Activated naive CD4-positive, alpha-beta T cell treated with anti-CD3 and anti-CD28 coated beads for 36 hours (primary cell): ENCODE measurements at places on chromosomes 16 and 17. TPM values are rescaled to one million over a fixed set of nuclear protein-coding genes. Genes with fewer than 3 reads are reported as not detected.

- no peaks in the 10 kb centered on the region for H3K36me3 ChIP-seq
- DNase-seq, result peak; percentile 22
- H3K4me3 ChIP-seq, result no peak overlapping the region
- no peaks in the 10 kb centered on the region for H3K27me3 ChIP-seq
- no peak overlapping the region for H3K27ac ChIP-seq
Measured at GRCh38 chr17:19546289-19547065, 12.8 kb downstream of the SLC47A1 start.

BCO1 gene
- total RNA-seq, result not detected

DNA sequence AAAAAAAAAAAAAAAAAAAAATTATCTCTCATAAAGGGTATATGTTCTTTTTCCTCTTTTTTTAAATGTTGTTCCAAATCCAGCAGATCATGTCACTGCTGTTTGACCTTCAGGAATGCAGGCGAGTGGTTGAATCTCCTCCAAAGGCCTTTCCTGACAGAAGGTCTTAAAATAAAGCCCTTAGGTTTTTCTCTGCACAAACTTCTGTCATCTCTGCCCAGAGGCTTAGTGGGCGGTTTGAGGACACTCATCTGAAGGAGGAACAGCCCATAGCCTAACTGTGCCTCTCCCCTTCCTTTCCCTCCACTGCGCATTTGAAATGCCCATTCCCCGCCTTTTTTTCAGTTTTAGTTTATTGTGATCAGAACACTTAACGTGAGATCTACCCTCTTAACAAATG is 270.2 kb downstream of the TMEM114 start:
- no peaks in the 10 kb centered on the region for H3K27me3 ChIP-seq
- no peak for DNase-seq
- no peaks in the 10 kb centered on the region for H3K4me1 ChIP-seq

VMO1 gene
- 0.60 TPM for total RNA-seq

GRCh38 chr17:70434536-70435490 is 265.5 kb downstream of the KCNJ2 start:
- no peak overlapping the region for H3K4me3 ChIP-seq
- no peaks in the 10 kb centered on the region for H3K4me1 ChIP-seq
- no peaks in the 10 kb centered on the region for H3K36me3 ChIP-seq
- DNase-seq, result no peak
- H3K27me3 ChIP-seq, result no peaks in the 10 kb centered on the region
- no peak overlapping the region for H3K27ac ChIP-seq

KRTAP4-5 gene
- not detected for total RNA-seq

DNA sequence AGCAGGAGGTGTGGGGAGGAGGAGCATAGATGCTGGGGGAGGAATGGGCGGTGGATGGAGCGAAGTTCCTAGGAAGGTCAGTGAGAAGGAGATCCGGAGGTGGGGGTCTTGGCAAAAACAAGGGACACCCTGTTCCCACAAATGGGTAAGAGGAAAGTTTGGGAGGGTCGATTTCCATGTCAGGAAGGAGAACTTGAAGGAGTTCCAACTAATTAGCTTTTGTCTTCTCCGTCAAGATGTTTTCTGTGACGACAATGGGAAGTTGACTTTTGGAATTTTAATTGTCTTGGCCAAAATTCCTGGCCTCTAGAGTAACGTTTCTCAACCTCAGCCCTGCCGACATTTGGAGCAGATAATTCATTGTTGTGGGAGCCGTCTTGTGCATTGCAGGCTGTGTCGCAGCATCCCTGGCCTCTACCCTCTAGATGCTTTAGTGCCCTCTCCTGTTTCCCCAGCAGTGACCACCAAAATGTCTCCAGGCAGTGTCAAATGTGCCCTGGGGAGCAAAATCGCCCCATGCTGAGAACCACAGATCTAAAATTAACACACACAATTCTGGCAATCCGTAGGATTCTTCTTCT is 97.1 kb downstream of the PITPNC1 start:
- H3K27me3 ChIP-seq, result no peaks in the 10 kb centered on the region
- H3K4me1 ChIP-seq, result peaks cover 58% of the 10 kb centered on the region

PHAF1 gene
- total RNA-seq, result 7.8 TPM

CTRB1 gene
- total RNA-seq, result not detected

GRCh38 chr16:50667497-50668367 is 13.4 kb downstream of the SNX20 start:
- H3K36me3 ChIP-seq, result peaks cover 25% of the 10 kb centered on the region
- peak; percentile 38 for DNase-seq
- H3K27me3 ChIP-seq, result no peaks in the 10 kb centered on the region

DNA sequence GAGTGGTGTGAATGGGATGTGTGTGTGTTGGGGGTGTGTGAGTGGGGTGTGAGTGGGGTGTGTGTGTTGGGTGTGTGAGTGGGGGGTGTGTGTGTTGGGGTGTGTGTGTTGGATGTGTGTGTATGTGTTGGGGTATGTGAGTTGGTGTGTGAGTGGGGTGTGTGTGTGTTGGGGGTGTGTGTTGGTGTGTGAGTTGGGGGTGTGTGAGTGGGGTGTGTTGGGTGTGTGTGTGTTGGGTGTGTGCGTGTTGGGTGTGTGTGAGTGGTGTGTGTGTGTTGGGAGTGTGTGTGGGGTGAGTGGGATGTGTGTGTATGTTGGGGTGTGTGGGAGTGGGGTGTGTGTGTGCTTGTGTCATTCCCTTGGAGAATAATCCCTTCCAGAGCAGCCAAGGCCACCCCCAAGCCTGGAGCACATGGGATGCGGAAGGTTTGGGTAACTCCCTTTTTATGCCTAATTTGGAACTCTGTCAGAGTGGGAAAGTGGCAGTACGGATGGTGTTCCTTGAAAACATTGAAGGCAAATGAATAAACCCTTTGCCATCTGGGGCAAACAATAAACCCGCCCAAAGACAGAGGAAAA is 14.3 kb downstream of the RNF213 start:
- peak overlapping the region; percentile 0 for H3K27ac ChIP-seq
- H3K4me1 ChIP-seq, result peaks cover 40% of the 10 kb centered on the region
- no peak overlapping the region for H3K4me3 ChIP-seq
- H3K36me3 ChIP-seq, result peaks cover 24% of the 10 kb centered on the region
- H3K27me3 ChIP-seq, result no peaks in the 10 kb centered on the region
- no peak for DNase-seq

MYL4 gene
- total RNA-seq, result not detected

GRCh38 chr16:85508388-85508787 is 104.7 kb upstream of the GSE1 start:
- H3K36me3 ChIP-seq, result no peaks in the 10 kb centered on the region
- no peak overlapping the region for H3K27ac ChIP-seq
- no peaks in the 10 kb centered on the region for H3K4me1 ChIP-seq
- no peaks in the 10 kb centered on the region for H3K27me3 ChIP-seq
- H3K4me3 ChIP-seq, result no peak overlapping the region

GRCh38 chr17:66337268-66337667 is 34.9 kb downstream of the PRKCA start:
- H3K36me3 ChIP-seq, result peaks cover 7% of the 10 kb centered on the region
- peak overlapping the region; percentile 43 for H3K27ac ChIP-seq
- H3K4me3 ChIP-seq, result no peak overlapping the region
- no peaks in the 10 kb centered on the region for H3K27me3 ChIP-seq
- peaks cover 81% of the 10 kb centered on the region for H3K4me1 ChIP-seq
- DNase-seq, result no peak

GRCh38 chr17:64938925-64939474 is 19.7 kb upstream of the LRRC37A3 start:
- no peaks in the 10 kb centered on the region for H3K4me1 ChIP-seq
- H3K36me3 ChIP-seq, result peaks cover 2% of the 10 kb centered on the region
- H3K4me3 ChIP-seq, result no peak overlapping the region
- H3K27ac ChIP-seq, result no peak overlapping the region
- H3K27me3 ChIP-seq, result no peaks in the 10 kb centered on the region

GRCh38 chr17:27751166-27751565 is 49.2 kb downstream of the NOS2 start:
- no peak overlapping the region for H3K4me3 ChIP-seq
- no peak overlapping the region for H3K27ac ChIP-seq
- no peaks in the 10 kb centered on the region for H3K27me3 ChIP-seq
- no peak for DNase-seq

GRCh38 chr17:21285164-21286065 is 904 bp downstream of the MAP2K3 start:
- peak overlapping the region; percentile 95 for H3K27ac ChIP-seq
- H3K4me3 ChIP-seq, result peak overlapping the region; percentile 100
- H3K36me3 ChIP-seq, result peaks cover 14% of the 10 kb centered on the region
- H3K27me3 ChIP-seq, result peaks cover under 1% of the 10 kb centered on the region
- peak; percentile 39 for DNase-seq

TAT gene
- not detected for total RNA-seq

NPIPB9 gene
- total RNA-seq, result 0.91 TPM

TANC2 gene
- total RNA-seq, result 4.3 TPM

DNA sequence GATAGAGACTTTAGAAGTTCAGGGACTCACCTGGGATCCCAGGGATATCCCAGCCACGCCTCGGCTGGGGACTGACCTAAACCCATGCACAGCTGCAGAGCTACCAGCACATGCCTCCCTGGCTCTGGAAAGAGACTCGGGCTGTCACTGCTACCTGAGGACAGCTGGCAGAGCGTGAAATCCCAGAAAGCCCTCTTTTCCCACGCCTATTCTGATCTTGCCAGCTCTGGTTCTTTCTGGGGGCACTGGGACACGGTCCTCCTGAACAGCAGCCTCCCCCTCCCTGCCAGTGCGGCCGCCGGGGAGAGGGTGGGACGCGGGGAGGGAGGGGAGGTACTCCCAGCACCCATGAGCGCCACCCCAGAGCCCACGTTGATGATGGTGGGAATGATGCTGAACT is 10.8 kb downstream of the P2RX5 start:
- H3K4me1 ChIP-seq, result peaks cover 7% of the 10 kb centered on the region
- H3K27ac ChIP-seq, result no peak overlapping the region
- no peak for DNase-seq
- H3K4me3 ChIP-seq, result no peak overlapping the region

DNA sequence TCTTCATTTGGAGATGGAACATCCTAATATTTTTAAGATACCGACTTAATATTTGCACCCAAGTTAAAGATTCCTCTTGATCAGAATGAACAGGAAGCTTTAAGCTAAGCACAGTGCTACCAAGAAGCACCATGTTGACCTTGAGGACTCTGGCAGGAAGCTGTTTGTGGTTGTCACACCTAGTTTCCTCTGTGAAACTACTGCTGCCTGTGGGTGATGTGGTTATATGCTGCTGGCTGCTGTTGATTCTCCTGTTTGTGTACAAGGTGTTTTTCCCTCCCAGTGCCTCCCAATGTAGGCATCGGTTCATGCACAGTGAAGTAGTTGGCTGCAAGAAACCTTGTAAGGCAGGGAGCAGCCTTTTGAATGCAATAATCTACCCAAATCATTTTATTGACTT is 23.4 kb downstream of the RBL2 start:
- H3K4me3 ChIP-seq, result peak overlapping the region; percentile 57
- H3K27me3 ChIP-seq, result no peaks in the 10 kb centered on the region
- peak overlapping the region; percentile 94 for H3K27ac ChIP-seq
- peak; percentile 87 for DNase-seq

GRCh38 chr17:309361-309888 is 43.2 kb downstream of the RPH3AL start:
- peaks cover 3% of the 10 kb centered on the region for H3K4me1 ChIP-seq
- H3K27ac ChIP-seq, result no peak overlapping the region
- no peak overlapping the region for H3K4me3 ChIP-seq
- no peaks in the 10 kb centered on the region for H3K36me3 ChIP-seq

GRCh38 chr16:85594273-85594977 is 18.7 kb upstream of the GSE1 start:
- H3K4me1 ChIP-seq, result peaks cover 8% of the 10 kb centered on the region
- no peak overlapping the region for H3K27ac ChIP-seq
- no peak for DNase-seq
- no peak overlapping the region for H3K4me3 ChIP-seq
- no peaks in the 10 kb centered on the region for H3K27me3 ChIP-seq

DNA sequence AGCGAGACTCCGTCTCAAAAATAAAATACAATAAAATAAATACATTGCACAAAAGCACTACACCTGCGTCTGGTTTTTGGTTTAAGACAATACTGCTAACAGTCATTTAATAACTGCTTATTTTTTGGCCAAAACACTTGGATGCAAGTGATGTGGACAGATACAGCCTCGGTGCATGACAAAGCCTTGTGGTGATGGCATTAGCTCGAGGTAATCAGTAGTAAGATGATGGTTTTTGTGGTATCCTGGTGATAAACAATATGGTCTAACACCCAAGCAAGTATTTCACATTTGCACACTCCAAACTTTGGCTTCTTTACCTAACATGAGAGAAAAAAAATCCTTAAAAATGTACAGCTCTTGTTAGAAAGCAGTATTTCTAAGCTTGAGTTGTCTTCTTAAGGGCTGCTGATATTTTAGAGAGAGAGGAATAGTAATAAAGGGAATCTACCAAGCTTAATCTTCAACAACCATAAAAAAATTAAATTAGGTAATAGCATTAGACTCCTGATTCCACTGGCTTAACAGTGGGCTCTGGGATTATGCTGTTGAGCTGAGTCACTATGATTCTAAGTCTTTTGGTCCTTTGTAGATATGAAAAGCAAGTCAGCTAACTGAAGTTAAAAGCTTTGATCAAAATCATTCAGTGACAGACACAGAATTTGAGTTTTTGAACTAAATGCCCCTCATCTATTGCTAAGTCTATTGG is 111.1 kb downstream of the VPS53 start:
- no peak overlapping the region for H3K27ac ChIP-seq
- DNase-seq, result no peak
- H3K4me1 ChIP-seq, result no peaks in the 10 kb centered on the region

- no peak overlapping the region for H3K27ac ChIP-seq
- peak; percentile 61 for DNase-seq
- H3K36me3 ChIP-seq, result no peaks in the 10 kb centered on the region
- H3K4me3 ChIP-seq, result no peak overlapping the region
- peaks cover 11% of the 10 kb centered on the region for H3K27me3 ChIP-seq
- peaks cover 16% of the 10 kb centered on the region for H3K4me1 ChIP-seq
Measured at GRCh38 chr16:57795431-57795878, 6.8 kb downstream of the KIFC3 start.

CLEC3A gene
- not detected for total RNA-seq

SHBG gene
- total RNA-seq, result not detected

DNA sequence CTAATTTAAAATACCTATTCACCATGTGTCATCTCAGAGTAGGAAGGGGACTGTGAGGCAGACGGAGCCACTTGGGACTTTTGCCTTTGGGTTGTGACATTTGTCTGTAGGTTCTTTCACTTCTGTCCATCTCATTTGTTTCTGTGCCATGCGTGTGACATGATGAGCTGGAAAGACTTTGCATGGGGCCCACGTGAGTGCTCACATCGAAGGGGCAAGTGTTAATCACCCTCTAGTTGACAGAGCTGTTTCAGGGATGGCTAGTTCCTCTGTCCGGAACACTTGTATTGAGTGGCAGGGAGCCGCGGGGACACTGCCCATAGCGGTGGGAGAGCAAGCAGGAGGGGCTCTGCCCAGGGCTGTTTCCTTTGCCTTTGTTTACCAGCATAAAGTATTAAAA is 112.0 kb downstream of the RPTOR start:
- H3K4me1 ChIP-seq, result peaks cover 30% of the 10 kb centered on the region
- H3K36me3 ChIP-seq, result peaks cover 19% of the 10 kb centered on the region
- H3K4me3 ChIP-seq, result no peak overlapping the region
- no peak for DNase-seq
- H3K27me3 ChIP-seq, result no peaks in the 10 kb centered on the region

NXPH3 gene
- 0.26 TPM for total RNA-seq

- H3K27me3 ChIP-seq, result peaks cover 3% of the 10 kb centered on the region
- no peaks in the 10 kb centered on the region for H3K36me3 ChIP-seq
- DNase-seq, result no peak
- H3K4me3 ChIP-seq, result no peak overlapping the region
- no peaks in the 10 kb centered on the region for H3K4me1 ChIP-seq
Measured at GRCh38 chr17:36862116-36862920, 75.0 kb upstream of the LHX1 start.

ZFPM1 gene
- 12.2 TPM for total RNA-seq

- H3K27me3 ChIP-seq, result peaks cover 5% of the 10 kb centered on the region
- peaks cover 14% of the 10 kb centered on the region for H3K4me1 ChIP-seq
- H3K27ac ChIP-seq, result no peak overlapping the region
- no peak overlapping the region for H3K4me3 ChIP-seq
Measured at GRCh38 chr16:88552815-88553214, 17.4 kb upstream of the ZC3H18 start.

PRR11 gene
- 77.4 TPM for total RNA-seq
